ENCODE measurements at places on chromosomes 5 and 9.

DNA sequence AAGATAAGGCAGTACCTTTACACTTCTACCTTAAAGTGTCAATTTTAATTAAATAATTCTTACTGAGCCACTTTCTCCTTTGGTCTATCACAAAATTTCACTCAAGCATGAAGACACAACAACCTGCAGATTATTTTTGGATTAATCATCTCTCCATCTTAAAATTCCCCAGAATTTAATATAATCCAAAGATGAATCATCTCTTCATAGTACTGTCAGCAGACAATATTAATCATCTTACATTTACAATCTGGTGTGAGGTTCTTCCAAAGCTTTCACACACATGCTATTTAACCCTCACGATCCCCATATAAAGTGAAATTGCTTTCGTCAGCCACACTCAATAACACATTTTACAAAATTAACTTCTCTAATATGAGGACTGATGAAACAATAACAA lies 43.0 kb downstream of the LHFPL2 start:
- DNase-seq = no peak

DNA sequence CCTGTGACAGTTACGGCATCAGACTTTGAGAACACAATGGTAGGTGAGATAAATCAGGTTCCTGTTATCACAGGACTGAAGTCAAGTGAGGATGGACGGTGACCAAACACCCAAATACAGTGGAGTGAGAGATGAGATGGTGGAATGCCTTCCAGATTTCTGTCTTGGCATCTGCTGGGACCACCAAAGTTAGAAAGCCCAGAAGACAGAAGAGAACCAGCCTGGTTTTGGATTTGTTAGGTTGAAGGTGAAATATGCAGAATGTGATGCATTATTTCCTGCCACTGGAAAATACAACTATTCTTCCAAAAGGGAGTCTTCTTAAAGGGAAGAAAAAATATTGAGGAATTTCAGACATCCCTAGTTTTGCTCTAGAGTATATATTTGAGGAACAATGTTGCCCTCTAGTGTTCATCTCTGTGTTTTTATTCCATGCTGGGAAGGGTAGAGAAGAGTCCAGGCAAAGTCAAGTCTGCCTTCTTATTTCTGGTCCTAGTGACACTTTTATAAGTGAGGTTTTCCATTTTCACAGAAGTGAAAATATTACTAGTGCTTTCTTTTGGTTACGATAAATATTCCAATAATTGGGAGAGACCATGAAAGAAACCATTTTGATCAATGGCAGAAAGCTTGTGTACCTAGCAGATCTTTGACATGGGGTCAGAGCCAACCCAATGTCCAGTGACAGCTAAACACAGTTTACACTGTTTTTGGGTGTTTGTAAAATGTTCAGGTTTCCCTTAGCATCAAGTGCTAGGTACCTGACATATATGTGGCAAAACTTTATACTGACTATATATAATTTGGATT lies 142.3 kb upstream of the ANKH start:
- DNase-seq = no peak

DNA sequence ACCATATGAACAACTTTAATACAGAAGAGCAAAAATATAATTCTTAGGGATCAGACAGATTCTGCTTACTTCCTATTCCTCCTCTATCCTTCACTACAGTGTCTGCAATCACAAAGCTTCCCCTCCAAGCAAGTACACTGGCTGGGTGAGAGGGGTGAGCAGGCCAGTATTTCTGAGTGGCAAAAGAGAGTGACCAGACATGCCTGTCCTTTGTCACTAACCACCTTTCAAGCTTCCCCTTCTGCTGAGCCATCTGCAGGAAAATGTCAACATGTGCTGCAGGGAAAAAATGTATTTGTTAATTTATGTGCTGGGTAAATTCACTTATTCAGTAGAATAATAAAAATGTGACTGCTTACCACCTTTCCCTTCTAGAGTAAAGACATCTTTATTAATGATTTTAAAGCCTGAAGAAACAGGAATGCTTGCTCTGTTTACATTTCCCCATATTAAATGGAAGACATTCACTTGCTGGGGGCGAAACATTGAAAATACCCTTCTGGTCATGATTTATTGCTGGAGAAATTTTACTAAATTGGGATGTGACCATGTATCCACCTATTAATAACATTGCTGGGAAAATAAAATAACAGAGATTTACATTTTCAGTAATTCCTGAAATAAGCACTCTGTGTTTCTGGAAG lies 84.9 kb downstream of the SPOCK1 start:
- DNase-seq = no peak

GRCh38 chr9:112754578-112754977 lies 4.0 kb downstream of the SNX30 start:
- no peak for DNase-seq

- DNase-seq = no peak
Measured at GRCh38 chr9:127033789-127034188, 88.6 kb downstream of the ANGPTL2 start.

DNA sequence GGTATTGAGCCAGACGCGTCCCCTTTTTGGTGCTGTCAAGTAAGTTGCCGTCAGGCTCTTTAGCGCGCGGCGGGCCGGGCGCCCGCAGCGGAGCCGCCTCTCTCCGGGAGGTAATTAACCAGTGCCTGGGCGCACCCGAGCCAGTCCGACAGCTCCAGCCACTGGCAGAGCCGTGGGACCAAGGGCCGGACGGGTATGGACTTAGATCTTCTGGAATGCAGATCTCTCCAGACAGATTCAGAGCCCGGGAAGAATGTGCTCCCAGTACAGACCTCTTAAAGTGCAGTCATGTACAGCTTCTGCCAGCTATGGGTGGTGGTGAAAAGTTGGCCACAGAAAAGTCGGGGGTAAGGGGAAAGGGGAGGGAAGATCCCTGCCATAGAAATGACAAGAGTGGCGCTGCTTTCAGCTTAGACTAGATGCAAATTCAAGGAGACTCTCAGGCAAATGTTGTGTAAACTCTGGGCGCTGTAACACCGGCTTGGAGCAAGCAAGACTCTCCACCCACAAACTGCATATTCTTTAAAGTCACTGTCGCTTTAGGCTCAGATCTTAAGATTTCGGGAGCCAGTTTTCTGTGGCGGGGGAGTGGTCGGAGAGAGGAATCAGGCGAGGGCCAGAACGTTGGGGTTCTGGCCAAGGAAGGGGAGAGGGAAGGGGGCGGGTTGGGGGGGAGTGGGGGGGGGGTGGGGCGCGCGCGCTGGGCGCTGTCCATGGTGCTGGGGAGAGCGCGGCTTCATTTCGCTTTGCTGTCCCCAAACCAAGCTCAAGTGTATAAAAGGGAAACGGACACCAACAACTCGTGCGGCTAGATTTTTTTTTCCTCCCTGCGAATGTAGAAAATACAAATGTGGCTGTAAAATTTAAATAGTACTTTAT lies 29.2 kb downstream of the NR2F1 start:
- no peak for DNase-seq

DNA sequence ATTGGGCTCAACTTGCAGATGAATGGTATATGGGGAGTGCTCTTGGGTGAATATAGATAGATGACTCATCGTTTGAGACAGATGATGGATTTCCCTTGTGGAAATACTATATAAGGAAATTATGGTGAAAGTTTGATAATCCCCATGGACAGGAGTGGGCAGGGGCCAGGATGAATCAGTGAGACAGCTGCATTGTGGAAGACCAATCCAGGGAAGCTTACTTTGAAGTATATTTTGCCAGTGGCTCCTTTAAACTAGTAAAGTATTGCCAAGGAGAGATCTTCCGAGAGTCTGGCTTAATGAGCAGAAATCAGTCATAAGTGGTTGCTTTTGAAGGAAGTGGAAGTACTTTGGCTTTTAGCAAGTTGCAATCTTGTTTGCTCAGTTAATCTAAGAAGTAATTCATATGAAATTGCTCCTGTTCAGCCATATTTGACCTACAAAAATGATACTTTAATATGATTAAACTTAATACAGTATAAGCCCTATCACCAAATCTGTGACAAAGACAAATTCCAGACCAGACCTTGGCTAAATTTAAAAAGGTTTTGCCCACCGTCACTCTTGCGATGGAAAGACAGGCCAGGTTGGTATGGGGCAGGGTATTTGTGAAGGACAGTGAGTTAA lies 9.3 kb upstream of the TNC start:
- no peak for DNase-seq

DNA sequence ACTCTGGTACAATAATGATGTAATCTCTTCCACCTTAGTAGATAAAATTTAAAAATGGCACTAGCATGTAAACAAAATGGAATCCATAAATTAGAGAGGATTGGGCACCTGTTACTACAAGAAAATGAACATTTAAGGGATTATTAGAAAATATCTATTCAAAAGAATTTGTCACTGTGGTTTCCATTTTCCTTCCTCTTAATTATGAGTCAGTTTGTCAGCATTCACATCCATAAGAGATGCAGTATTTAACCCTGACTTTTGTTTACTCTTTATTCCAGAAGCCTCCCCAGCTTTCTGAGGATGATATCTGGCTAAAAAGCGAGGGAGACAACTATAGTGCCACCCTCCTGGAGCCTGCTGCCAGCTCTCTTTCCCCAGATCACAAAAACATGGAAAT lies 72.1 kb downstream of the C9orf152 start:
- no peak for DNase-seq

- no peak for DNase-seq
Measured at GRCh38 chr5:111930905-111931461, 174.0 kb upstream of the NREP start.

DNA sequence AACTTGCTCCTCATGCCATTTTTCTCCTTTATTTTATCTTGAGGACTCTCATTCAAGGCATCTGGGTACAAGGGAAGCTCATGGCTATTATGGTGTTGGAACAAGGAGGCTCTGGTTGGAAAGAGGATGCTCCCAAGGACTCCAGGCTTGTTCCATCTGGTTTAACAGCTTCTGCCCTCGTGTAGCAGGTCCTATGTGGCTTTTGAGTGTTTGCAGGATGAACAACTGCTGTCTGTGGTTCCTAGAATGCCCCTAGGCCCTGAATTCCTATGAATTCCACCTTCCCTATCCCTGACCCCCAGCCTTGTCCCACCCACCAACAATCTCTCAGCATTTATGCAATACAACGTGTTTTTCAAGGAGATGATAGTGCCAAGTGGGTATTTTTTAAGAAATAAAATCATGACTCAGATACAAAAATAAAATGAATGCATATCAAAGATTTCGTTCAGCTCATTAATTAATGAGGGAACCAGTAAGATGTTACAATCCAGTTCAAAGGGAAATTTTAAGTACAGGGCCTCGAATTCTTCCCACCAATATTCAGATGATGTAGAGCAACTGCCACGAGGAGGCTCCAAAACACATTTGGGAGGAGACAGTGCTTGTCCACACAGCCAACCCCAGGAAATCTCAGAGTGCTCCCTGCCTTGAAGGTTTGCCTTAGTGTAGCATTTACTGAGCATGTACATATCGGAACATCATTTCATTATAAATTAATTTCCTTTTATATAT lies 182.0 kb downstream of the MUSK start:
- no peak for DNase-seq

DNA sequence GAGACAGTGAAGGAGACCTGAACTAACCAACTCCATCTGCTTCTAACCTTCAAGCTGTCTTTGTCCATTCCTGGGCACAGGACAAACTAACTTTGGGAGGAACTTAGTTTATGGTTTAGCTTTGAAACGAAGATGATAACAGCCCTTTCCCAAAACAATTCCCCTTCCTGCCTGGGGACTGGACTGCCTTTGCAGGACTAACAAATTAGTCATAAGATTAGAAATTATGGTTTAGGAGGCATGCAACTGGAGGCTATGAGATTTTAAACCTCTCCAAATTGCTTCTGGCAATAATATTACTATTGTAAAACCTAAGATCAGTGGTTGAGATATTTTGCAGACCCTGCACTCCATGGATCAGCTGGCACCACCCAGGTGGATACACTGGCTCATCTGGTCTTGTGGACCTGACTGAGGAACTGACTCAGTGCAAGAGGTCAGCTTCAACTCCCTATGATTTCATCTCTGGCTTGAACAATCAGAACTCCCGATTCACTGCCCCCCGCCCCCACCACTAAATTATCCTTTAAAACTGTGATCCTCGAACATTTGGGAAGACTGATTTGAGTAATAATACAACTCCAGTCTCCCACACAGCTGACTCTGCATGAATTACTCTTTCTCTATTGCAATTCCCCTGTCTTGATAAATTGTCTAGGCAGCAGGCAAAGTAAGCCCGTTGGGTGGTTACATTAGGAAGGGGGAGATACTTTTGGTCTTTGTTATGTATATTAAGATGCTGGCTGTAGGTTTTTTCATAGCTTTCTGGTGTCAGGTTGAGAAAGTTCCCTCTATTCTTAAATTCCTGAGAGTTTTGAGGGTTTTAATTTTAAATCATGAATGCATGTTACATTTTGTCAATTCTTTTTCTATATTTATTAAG lies 213.3 kb downstream of the TSSK1B start:
- no peak for DNase-seq

Data from cortex of kidney (tissue), 1 donor.